ENCODE measurements at places on chromosomes 5 and 9.

DNA sequence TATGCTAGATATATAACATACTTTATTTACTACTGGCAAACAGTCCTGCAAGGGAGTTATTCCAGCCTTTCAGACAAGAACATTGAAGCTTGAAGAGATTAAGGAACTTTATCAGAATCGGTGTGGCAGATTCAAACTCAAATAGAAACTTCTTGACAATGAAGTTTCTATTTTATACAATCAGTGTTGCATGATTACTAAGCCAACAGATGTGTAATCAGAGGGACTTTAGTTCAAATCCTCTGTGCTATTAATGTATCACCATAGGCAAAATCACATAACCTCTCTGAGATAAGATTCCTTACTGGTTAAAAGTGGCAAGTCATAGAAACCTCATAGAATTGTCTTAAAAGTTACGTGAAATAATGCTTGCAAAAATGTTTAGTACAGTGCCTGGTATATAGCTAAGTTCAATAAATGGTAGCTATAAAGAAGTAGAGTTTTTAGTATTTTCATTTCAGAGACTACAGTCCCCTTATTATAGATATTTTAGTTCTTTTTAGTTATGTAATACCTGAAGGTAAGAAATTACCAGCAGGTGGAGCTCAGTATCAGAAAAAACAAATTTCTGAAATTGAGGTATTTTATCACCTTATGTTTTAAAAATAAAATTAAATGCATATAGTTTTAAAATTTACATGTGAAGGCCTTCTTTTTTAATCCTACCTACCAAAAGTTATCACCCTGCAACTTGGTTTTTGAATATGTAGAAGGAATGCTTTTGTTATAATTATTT is 172.1 kb downstream of the FER start:
- DNase-seq = no peak

DNA sequence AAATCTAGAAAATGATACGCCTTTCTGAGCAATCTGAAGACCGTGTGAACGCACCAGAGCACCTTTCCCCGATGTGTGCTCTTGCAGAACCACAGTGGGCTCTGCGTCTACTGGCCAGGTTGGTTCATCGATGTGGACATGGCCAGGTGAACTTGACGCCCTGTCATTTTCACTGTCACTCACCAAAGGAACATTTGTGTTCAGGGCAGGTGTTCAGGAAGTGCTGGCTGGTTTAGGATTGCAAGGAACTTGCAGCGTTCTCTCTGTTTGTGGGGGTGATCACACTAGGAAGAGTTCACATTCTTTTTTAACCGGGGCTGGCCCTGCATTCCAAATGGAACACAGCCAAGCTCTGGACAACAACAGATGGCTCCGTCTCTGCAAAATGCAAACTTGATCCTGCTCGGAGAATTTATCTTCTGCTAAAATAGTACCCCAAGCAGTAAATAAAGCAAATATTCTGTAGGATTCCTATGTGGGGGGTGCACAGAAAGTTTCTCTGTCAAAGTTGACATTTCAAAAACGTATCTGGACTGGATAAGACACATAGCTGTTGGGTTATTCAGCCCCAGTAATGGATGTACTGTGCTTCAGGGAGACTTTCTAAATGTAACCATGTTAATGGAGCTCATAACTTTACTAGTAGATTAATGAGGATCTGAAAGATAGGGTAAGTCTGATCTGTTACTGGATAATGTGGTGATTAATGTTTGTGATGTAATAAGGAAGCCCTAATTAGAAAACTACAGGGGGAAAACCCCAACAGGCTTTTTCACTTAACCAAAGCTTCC is 45.7 kb upstream of the FANCC start:
- DNase-seq = no peak

GRCh38 chr9:18971404-18971803 is 61.6 kb downstream of the SAXO1 start:
- DNase-seq = no peak

DNA sequence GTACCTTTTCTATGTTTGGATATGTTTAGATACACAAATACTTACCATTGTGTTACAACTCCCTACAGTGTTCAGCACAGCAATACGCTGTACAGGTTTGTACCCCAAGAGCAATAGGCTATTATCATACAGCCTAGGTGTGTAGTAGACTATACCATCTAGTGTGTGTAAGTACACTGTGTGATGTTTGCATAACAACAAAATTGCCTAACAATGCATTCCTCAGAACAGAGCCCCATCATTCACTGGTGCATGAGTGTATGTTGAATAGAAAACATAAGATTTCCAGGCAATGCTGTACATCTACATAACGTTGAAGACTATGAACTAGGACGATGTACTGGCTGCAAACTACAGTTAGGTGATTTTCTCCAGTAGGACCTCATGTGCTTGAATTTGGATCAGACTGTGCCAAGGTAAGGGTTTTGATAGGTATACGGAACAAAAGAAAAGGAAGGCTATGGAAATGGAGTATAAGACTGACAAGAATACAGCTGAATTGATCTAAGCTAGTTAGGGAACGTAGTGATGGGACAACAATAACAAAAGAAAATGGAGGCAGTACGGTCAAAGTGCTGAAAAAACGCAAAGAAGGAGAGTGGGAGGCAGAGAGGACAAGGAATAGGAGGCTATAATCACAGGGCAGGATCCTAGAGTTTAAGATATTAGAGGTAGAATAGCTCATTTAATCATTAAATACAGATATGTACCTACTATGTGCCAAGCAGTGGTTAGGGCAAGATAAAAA is 46.9 kb downstream of the FNIP1 start:
- no peak for DNase-seq

GRCh38 chr5:141973871-141974595 is 5.1 kb downstream of the RNF14 start:
- DNase-seq = no peak

GRCh38 chr5:99272576-99272975 is 343.8 kb upstream of the CHD1 start:
- DNase-seq = no peak

DNA sequence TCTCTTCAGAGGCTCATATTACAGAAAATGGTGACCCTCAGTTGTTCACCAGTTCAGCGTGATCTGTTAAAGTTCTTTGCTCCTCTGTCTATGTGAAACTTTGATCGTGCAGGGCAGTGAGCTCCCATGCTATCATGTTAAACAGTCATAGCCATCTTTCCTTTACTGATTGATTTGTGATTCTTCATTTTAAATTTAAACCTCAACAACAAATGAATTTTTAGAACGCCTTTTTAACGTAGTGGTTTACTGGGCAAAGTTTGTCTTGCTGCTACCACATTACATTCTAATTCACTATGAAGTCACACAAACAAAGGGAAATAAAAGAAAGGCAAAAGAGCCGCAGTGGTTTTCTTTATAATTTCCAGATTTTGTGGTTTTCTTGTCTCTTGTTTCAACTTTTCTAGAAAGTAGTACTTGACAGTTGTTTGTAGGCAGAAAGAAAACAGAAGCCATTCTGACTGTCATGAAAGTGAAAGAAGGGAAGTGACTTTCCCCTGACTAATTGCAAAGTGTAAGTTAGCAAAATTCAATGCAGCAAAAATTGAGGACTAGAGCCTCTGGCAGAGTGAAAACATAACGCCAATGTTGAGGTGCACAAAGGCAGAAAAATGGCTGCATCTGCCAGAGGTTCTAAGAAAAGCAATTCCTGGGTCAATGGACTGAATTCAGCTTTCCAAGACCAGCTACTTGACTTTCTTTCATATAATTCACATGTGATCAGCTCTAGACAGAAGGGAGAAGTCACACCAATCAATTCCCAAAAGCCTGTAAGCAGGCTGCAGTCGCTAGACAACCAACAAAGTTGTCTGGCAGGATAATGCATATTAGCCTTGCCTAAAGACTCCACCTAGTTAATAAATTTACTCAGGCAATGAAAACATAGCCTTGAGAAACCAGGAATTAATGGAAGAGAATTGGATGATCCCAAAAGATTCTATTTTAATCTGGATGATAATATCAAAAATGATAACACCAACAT is 7.1 kb upstream of the IFNA6 start:
- DNase-seq = no peak

- DNase-seq = no peak
Observed at GRCh38 chr9:135070964-135071735, 16.3 kb upstream of the OLFM1 start.

DNA sequence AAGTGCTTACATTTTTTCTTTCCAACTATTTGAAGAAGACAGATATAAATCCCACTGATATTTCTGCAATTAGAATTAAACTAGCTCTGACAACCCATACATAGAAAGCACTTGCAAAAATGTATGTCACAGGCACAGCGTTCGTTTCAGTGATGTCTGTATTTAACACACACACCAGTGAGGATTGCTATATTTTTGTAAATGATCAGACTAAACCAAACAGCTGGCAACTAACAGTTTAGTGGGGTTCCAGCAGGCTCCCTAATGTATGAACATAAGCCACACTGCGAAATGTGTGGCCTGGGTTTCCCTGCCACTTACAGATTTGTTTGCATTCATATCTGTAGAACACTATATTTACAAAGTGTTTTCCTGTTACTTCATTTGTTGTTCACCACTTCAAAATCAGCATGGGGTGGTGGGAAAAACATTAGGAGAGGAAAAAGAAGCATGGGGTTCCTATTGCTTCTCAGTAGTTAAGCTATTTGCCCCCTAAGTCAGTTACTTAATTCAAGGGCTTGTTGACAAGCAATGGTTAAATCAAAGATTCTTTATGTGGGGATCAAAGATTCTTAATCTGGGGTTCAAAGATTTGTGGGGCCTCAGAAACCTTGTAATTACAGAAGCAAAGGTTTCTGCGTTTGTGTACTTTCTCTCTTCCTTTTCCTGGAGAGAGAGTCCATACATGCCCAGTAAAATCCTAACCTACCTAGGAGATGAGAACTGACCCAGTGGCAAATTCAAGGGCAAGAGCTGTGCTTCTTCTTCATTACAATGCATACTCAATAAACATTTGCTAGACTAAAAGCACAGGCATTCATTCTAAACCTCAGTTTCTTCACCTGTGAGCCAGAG is 27.1 kb downstream of the ZNF608 start:
- DNase-seq = no peak

DNA sequence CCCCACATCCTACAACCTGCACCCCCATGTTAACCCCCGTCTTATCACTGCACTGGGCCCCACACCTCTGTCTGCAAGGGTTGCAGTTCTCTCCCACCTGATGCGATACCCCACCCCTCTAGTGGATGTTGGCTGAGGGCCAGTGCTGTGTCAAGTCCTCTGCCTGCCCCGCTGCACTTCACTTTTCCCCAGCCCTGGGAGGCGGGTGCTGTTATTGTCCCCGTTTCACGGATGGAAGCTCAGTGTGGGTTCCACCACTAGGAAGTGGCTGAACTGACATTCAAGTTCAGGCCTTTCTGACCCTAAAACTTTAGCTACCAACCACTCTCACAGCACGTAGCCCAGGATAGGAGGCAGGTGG is 3.5 kb downstream of the SNCB start:
- DNase-seq = no peak

GRCh38 chr5:135242866-135243555 is 156.0 kb downstream of the MACROH2A1 start:
- no peak for DNase-seq

GRCh38 chr9:28539434-28540070 is 966.3 kb upstream of the C9orf72 start:
- no peak for DNase-seq

DNA sequence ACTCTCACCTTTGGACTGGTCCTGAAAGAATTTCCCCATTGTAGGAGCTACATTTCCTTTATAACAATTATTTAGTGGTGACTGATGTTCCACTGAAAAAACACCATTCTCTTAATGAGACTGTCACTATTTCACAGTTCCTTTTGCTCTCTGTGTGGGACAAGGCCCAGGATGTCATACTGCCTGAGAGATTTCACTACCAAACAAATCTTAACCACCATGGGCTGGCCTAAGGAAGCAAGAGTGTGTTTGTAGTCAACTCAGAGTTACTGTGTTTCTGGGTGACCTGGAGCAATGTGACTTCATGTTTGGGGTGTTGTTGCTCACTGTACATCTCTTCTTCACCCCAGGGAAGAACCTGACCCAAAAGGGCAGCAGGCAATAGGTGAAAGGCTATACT is 50.1 kb upstream of the ZNF608 start:
- no peak for DNase-seq

GRCh38 chr9:34994260-34994899 is 4.8 kb downstream of the DNAJB5 start:
- DNase-seq = peak; percentile 75

- no peak for DNase-seq
Observed at GRCh38 chr5:76571559-76571958, 51.6 kb downstream of the F2RL2 start.

GRCh38 chr5:103407402-103407801 is 148.8 kb downstream of the MACIR start:
- no peak for DNase-seq

- no peak for DNase-seq
Observed at GRCh38 chr5:74938250-74938933, 72.2 kb upstream of the FAM169A start.

GRCh38 chr9:128629136-128629535 is 27.5 kb downstream of the DYNC2I2 start:
- DNase-seq = no peak

DNA sequence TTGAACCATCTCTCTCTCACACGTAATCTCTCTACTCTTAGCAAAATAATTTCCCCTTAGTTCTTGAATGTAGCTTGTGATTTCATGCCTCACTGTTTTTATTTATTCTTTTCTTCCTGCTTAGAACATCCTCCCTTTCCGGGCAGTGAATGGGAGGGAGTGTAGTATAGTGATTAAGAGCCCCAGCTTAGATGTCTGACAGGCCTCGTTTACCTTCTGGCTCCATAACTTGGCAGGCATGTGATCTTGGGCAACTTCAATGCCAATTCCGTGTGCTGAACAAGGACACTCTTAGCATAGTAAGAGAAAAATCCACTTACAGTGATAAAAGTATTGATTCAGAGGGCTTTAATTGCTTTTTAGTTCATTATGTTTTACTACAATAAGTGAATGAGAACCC is 96.3 kb upstream of the TNPO1 start:
- DNase-seq = no peak

DNA sequence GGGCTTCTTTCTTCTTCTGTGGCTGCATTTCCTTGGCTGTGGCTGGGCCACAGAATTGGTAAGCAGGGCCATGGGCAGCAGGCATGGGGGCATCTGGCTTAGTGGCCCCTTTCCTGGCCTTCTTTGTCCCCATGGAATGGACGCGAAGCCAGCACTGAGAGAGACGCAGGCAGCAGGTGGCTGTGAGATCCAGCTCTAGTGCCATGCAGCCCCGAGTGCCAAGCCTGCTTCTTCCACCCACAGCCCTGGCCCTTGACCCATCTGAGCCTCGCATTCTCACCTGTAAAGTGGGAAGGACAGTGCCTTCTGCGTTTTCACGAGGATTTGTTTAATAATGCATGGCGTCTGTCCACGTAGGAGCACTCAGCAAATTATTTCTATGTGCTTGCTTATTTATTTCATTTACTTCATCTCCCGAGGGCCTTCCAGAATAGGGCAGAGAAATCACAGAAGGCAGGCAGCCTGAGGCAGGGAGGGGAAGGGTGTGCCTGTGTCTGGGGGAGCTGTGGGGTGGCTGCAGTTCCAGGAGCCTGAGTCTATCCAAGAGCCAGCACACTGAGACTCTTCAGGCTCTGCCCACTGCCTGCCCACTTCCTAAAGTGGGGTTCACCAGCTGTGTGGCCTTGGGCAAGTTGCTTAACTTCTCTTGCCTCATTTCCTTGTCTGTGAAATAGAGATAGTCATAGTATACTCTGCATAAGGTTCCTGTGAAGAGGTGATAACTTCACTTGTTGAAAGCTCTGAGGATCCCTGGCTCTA is 55.2 kb downstream of the NTNG2 start:
- no peak for DNase-seq
